ENCODE measurements at places on chromosomes 16 and 17. TPM values are rescaled to one million over a fixed set of nuclear protein-coding genes. Genes with fewer than 3 reads are reported as not detected.

TMED6 gene
- 0.22 TPM for polyA plus RNA-seq

GRCh38 chr16:87465306-87465705, 27.5 kb downstream of the ZCCHC14 start:
- no peak overlapping the region for H3K27ac ChIP-seq
- no peak overlapping the region for H3K4me3 ChIP-seq
- no peak for DNase-seq
- peaks cover 20% of the 10 kb centered on the region for H3K4me1 ChIP-seq
- no peaks in the 10 kb centered on the region for H3K27me3 ChIP-seq

WSCD1 gene
- polyA plus RNA-seq, result not detected

GRCh38 chr16:74710401-74710800, 9.7 kb upstream of the MLKL start:
- H3K4me1 ChIP-seq, result no peaks in the 10 kb centered on the region
- H3K4me3 ChIP-seq, result no peak overlapping the region
- H3K27me3 ChIP-seq, result no peaks in the 10 kb centered on the region
- H3K36me3 ChIP-seq, result no peaks in the 10 kb centered on the region
- no peak overlapping the region for H3K27ac ChIP-seq

KRTAP4-4 gene
- not detected for polyA plus RNA-seq

CES1 gene
- polyA plus RNA-seq, result 0.11 TPM

DNA sequence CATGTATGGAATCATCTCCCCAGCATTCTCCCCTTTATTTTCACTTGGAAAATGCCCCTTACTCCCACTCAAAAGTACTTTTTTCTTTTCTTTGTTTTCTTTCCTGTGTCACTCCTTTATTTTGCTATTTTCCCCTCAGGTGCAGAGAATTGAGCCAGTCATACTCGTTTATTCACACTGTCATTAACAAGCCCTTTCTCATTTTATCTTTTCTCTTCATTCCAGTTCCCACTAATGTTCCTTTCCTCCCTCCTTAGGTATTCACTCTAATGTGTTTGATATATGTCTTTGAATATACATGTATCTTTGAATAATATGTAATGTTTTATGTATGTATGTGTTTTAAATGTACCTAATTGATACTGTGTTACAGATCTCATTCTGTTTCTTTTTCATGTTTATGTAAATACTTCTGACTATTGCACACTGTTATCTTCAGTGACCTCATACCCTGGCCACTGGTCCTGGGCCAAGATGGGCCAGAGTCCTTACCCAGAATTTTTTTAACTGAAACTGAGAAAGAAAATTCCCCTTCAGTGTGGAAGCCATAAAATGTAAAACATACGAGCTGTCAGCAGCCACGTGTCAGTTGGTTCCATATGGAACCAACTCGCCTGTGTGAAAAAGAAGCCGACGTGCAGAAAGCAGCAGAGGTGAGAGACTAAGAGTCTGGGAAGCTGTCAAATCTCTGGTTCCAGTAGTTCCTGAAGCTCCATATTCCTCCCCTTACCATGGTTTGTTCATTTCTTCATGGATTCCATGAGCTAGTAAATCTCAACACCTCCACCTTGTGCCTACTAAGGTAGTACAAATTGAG, 5.8 kb downstream of the SRR start:
- H3K4me3 ChIP-seq, result no peak overlapping the region
- no peaks in the 10 kb centered on the region for H3K27me3 ChIP-seq
- H3K4me1 ChIP-seq, result no peaks in the 10 kb centered on the region
- H3K27ac ChIP-seq, result no peak overlapping the region
- no peaks in the 10 kb centered on the region for H3K36me3 ChIP-seq

ESRP2 gene
- 39.2 TPM for polyA plus RNA-seq

RDM1 gene
- 0.40 TPM for polyA plus RNA-seq

ADGRG3 gene
- polyA plus RNA-seq, result not detected

GRCh38 chr17:79080761-79081290, 6.2 kb downstream of the ENGASE start:
- no peak overlapping the region for H3K27ac ChIP-seq
- H3K4me1 ChIP-seq, result no peaks in the 10 kb centered on the region
- DNase-seq, result no peak

GRCh38 chr17:4270736-4271135, 7.0 kb upstream of the ANKFY1 start:
- no peaks in the 10 kb centered on the region for H3K27me3 ChIP-seq
- no peak for DNase-seq
- no peak overlapping the region for H3K27ac ChIP-seq
- no peak overlapping the region for H3K4me3 ChIP-seq
- peaks cover 3% of the 10 kb centered on the region for H3K4me1 ChIP-seq

CEP295NL gene
- not detected for polyA plus RNA-seq

XYLT1 gene
- polyA plus RNA-seq, result 10.0 TPM

ABI3 gene
- not detected for polyA plus RNA-seq

DNA sequence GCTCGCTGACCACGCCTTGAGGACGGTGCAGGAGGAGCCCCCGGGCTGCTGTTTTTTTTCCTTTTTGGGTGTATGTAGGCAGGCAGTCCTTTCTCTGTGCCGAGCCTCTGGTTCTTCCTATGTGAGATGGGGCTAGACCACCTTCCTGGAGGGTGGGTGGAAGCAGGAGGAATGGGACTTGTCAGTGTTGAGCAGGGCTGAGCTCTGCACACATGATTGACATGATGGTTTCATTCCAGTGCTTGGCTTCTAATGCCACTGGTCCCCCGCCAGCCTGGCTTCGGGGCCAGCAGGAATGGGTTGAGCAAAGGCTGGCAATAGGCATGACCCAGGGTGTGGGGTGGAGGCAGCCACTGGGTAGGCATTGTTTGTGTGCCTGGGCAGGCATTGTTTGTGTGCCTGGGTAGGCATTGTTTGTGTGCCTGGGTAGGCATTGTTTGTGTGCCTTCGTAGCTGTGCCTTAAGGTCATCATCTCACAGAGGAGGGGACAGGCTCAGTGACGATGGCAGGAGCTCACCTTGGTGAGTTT, 14.2 kb upstream of the ADCY7 start:
- no peak overlapping the region for H3K4me3 ChIP-seq
- no peaks in the 10 kb centered on the region for H3K4me1 ChIP-seq
- no peaks in the 10 kb centered on the region for H3K27me3 ChIP-seq

Data from keratinocyte (primary cell).